ENCODE measurements at places on chromosomes 2 and 18.

GRCh38 chr2:105768961-105769452 lies 24.3 kb downstream of the NCK2 start:
- DNase-seq = no peak

DNA sequence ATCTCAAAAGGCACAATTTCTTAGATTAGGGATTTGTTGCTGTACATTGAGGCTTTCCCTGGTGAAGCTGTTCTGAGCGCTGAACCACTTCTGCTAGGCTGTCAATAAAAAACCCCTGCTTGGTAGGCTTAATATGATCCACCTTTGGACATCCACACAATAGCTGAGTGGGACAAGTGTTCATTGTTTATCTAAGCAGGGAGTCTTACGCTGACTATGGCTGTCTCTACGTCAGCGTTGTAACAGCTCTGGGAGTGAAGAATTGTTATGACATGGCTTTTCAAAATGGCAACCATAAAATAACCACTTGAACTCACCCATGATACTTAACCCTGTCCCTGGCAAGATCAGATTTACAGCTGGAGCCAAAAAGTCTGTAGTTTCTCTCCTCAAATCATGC lies 111.5 kb upstream of the SULT1C3 start:
- no peak for DNase-seq

- DNase-seq = no peak
Observed at GRCh38 chr2:54927085-54927750, 123.0 kb downstream of the RTN4 start.

GRCh38 chr2:119736021-119736420 lies 23.7 kb upstream of the PTPN4 start:
- DNase-seq = no peak

DNA sequence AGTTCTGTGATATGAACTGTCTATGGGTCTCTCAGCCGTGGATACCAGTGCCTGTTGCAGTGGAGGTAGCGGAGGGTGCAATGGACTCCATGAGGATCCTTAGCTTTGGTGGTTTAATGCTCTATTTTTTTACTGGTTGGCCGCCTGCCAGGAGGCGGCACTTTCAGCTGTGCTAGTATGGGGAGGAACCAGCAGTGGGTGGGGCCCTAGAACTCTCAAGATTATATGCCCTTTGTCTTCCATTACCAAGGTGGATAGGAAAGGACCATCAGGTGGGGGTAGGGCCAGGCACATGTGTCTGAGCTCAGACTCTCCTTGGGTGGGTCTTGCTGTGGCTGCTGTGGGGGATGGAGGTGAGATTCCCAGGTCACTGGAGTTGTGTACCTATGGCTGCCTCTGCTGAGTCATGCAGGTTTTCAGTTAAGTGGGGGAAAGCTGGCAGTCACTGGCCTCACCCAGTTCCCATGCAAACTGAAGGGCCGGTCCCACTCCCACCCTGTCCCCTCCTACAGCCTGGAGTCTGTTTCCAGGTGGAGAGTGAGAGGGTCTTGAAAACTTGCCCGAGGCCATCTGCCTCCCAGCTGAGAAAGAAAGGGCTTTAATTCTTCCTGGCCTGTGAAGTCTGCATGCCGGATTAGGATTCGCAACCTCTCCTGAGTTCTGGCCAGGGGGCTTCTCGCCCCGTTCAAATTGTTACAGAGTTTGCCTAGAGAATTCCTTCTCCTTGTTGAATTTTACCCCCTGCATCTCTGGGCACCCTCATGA lies 14.5 kb downstream of the KCNS3 start:
- DNase-seq = no peak

- no peak for DNase-seq
Observed at GRCh38 chr2:218832081-218832480, 478 bp upstream of the PRKAG3 start.

GRCh38 chr18:67730886-67731285 lies 214.4 kb upstream of the DSEL start:
- DNase-seq = no peak

DNA sequence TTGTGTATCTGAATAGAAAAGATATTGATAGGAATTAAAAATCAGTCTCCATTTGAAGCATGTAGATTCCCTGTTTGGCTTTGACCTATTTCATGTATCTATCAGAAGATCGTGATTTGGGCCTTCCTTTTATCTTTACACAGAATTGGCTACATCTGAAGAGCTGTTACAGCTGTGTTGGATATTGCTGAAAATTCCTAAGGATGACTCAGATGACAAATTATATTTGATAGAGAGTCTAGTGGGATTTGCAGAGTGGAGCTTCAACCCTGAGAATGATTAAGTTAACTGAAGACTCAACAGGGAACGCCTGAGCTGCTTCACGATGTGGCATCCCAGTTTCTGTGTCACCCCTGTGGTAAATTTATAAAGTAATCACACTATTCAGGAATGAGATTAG lies 4.9 kb upstream of the COL3A1 start:
- DNase-seq = no peak

DNA sequence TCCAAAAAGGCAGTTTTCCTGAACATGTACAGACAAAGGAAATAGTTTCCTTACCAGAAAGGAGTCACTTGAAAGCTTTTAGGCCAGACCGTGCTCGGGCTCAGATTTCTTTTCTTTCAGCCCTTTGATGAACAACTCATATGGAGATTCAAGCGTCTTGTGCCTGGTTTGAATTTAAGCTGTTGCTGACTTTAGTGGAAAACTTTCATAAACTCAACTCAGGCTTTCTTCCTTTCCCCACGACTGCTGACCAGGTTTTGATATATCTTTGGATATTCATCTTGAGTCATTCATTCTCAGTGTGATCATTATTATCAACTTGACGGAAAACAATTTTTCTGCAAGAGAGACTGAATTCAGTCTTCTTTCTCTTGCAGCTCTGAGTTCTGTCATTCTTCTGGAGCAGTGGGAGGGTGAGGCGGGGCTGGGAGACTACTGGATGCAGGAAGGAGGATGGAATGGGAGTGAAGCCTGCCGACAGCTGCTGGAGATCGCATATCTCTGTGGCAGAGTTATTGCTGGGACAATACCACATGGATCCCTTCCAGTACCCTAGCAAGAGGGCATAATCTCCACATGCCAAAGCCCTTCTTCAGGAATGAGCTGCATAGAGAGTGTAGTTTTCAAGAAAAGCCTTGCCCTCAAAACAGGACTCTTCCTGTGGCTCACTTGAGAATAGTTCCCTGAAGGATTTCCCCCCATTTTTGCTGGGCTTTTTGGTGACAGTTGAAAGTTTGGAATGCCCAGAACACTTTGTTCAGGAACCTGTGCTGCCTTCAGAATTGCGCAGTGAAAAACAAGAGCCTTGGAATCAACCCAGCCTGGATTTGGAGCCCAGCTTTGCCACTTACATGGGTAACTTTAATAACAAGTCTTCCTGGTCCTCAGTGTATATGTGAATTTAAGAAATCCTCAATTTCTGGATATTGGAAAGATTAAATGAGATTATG lies 364.4 kb downstream of the ZNF521 start:
- no peak for DNase-seq

Data from GDM1 (cell line).